ENCODE measurements at places on chromosomes 11 and 22.
A peak's percentile ranks its signal among the peaks of the same experiment; 100 is the strongest.

DNA sequence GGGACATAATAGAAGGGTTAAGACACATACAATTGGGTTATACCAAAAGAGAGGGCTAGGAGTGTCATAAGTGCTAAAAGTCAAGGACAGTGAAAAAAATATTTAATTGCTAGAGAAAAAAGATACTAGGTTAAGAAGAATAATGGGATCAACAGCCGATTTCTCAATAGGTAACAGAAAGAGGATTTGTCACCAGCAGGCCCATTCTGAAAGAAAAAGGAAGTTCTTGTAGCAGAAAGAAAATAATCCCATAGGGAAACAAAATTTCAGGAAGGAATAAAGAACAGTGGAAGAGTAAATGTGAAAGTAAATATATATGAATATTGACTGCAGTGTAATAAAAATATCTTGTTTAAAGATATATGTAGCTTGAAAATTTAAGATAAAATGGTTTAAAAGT, 43.3 kb upstream of the ADORA2A start:
- no peak for DNase-seq

DNA sequence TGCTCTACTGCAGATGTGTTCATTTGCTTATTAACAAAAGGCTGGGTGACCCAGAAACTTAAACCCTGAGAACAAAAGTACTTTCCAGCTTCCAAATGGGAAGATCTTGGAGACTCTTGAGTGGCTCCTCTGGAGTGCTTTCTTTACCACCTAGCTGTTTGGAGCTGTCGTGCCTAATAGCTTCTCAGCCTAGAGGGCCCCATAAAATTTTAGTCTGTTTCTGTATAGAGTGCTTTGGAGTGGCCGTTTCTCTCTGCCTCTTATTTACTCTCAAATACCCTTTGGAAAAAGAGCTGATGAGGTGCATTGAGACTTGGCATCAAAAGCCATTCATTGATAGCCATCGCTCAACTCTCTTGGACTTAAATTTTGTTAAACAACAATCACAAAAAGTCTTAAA, 50.7 kb downstream of the ZNRF3 start:
- DNase-seq: no peak

DNA sequence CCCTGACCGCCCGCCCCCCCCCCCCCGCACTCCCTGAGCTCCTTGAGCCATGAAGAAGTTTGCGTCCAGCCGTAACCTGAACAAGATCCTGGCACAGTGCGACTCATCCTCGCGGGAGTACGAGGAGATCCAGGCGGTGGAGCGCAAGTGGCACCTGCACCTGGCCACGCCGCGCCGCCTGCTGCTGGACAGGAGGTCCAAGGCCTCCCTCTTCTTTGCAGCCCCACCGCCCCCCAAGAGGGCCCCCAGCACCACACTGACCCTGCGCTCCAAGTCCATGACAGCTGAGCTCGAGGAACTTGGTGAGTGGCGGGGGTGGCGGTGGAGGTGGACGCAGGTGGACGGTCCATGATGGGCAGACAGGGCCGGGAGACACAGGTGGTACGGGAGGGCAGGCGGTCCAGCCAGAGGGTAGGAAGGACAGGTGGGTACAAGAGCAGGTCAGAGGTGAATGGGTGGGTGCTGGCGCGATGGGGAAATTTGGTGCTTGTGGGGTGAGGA, 32.1 kb upstream of the ACR start:
- DNase-seq: no peak

- DNase-seq: no peak
Measured at GRCh38 chr22:49214976-49215375, 612.7 kb downstream of the BRD1 start.

GRCh38 chr11:46385169-46386004, 3.9 kb downstream of the MDK start:
- DNase-seq: no peak

- DNase-seq: no peak
Measured at GRCh38 chr22:46238541-46238940, 11.6 kb downstream of the CDPF1 start.

- DNase-seq: no peak
Measured at GRCh38 chr11:94590352-94591041, 23.3 kb downstream of the PIWIL4 start.

DNA sequence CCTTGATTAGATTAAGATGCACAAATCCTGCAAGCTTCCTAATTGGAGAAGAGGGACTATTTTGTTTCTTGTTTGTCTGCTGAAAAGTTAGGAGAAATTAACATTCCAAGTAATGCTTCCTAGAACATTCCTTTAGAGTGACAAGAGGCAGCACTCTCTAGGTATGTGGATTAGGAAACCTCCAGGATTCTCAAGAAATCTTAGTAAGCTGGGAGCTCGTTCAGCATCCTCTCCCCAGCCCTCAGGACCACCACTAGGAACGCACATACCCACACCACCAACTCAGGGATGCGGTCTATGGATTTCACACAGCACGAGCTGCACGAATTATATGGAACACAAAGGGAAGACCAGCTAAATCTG, 52.9 kb downstream of the NCAPD3 start:
- no peak for DNase-seq

- DNase-seq: peak; percentile 93
Measured at GRCh38 chr11:112024773-112025678, at the start of gene DLAT. TSS of gene DLAT (plus strand) at chr11:112025408. CDS start at chr11:112025473, 65 bp downstream.

GRCh38 chr11:65214212-65214845, 32.6 kb downstream of the CAPN1 start:
- DNase-seq: no peak

DNA sequence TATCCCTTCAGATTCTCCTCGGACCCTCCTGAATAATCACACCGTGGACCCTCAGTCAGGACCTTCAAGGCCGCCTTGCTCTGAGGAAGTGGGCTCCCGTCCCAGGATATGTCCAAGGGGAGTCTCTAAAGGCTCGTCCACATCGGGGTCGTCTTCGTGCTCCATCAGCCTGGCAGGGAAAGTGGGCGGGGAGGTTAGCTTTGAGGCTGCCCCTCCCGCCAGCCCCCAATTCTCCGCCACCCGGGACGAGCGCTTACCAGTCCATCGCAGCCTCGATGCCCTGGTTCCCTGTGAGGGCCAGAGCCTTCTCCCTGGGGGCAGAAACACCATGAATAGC, 472 bp downstream of the UBXN1 start:
- no peak for DNase-seq

DNA sequence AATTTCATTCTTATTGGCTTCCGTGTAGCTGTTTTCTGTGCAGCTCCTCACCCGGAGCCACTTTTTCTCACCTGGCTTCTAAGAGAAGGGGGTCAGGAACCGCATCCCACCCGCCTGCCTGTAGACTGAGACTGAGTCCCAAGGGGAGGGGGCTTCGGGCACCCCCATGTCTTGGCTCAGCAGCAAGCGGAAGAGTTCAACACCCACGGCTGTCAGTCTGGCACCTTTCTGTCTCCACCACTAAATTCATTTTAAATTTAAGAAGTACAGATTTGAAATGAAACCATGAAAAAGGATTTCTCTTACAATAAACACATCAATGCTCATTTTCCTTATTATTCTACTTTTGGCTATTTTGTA, 66.7 kb downstream of the EFCAB6 start:
- DNase-seq: no peak

DNA sequence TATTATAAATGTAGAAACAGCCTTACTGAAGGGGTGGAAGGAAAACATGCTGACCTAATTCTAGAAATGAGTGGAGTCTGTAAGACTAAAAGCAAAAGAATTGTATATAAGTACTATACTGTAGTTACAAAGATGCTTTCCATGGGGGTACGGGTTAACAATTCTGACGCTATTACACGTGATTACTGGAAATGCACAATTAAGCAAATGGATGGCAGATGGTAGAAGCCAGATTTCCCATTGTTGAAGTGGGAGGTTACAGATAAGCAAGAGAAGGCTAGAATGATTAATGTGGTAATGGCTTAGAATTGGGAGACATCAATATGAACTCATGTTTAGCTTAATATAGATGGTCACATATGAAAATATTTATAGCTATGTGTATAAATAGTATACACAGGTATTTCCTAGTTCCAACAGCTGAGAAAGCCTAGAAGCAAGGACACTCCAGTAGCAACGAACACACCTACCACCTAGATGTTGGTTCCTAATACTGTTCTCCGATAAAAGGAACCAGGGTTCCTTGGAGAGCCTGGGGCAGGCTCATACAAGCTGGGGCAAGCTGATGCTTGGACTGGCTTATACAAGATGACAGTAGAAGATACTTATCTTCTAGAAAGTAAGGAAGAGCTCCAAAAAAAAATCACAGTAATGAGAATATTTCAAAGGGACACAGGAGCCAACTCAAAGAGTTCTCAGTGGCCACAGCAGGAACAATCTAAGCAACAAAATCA, 13.5 kb downstream of the SMC1B start:
- DNase-seq: no peak
